ENCODE measurements at places on chromosomes 1 and 21.

DNA sequence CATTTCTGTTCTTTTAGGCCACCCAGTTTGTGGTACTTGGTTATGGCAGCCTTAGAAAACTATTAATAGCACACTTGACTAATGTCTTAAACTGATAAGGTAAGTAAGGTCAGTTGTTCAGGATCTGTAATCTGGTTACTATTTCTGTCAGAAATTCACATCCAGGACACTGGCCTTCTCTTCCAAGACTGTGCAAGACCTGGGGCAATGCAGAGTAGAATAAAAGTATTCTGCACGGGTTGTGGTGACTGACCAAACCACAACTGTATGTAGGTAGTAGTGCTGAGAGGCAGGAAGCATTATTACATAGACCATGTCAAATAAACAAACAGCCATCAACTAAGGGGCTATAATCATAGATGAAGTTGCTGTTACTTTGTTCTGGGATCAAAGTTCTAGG, 46.7 kb downstream of the WARS2 start:
- DNase-seq = no peak

DNA sequence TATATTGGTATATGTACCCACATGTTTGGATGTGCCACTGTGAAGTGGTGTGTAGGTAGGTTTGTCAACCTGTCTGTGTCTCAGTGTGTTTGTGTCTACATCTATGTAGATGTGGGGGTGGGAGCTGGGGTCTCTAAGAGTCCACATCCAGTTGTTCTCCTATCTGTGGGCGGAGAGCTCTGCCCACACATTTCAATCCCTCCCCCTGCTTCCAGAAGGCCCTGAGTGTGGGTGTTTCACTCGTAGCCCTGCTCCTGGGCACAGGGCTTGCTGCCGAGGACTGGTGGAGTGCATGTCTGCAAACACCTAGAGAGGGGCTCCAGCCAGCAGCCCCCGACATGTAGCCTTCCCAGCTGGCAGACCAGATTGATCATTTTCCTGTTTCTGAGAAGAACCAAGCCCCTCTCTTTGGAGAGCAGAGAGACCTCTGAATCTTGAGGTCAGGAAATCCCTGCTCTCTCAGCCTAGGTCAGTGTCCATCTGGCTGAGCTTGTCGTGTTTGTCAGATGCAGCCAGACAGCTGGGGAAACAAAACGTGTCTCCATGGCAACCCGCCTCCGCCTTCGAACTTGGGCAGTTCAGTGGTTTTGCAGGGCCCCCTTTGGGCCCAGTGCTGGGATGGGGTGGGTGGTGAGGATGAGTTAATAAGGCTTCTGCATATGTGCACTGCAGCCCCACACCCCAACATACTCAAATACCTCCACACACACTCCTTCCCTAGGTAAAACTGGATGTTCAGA, 31.2 kb upstream of the SYNC start:
- no peak for DNase-seq

- DNase-seq = no peak
Measured at GRCh38 chr1:35454616-35455015, 102.6 kb downstream of the KIAA0319L start.

DNA sequence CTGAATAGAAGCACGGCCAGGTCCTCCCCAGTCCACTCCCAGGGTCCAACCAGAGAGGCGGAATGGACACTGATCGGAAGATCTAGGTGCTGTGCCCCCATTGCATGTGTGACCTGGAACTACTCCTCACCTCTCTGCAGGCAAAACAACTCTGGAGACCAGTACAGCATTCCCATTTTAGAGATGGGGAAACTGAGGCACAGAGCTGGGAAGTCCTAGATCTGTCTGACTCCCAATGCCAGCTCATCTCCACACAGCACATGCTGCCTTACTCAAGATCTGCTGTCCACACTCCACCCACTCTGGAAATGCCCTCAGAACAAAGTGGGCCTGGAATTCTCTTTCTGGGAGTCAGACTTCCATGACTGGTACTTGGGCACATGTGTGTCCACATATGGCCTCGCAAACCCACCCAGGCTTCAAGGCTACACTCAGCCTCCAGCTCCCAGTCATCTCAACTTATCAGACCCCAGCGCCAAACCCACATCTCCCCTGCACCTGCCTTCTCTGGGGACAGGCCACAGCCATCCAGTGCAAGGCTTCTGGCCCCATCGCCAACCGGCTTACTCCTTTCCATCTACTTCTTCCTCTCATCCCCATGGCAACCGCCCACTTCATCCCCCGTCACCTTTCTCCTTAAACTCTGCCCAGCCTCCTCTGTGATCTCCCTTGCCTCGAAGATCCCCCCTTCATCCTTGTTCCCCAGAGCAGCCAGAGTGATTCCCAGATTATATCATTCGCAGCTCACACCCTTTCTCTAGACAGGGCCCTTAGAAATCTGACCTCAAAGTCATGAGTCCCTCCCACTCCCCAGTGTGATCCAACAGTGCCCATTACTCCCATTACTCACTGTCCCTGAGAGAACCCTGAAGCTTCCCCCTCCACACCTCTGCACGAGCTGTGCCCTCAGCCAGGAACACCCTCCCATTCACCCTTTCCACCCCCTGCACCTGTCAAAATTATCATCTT, 2.7 kb downstream of the COL8A2 start:
- no peak for DNase-seq
